Motor neuron (in vitro differentiated cells): ENCODE measurements at places on chromosomes 12 and 14. TPM values are rescaled to one million over a fixed set of nuclear protein-coding genes. Genes with fewer than 3 reads are reported as not detected.

GRCh38 chr12:114894076-114894475 is 210.1 kb upstream of the TBX3 start:
- no peak for ATAC-seq

DNA sequence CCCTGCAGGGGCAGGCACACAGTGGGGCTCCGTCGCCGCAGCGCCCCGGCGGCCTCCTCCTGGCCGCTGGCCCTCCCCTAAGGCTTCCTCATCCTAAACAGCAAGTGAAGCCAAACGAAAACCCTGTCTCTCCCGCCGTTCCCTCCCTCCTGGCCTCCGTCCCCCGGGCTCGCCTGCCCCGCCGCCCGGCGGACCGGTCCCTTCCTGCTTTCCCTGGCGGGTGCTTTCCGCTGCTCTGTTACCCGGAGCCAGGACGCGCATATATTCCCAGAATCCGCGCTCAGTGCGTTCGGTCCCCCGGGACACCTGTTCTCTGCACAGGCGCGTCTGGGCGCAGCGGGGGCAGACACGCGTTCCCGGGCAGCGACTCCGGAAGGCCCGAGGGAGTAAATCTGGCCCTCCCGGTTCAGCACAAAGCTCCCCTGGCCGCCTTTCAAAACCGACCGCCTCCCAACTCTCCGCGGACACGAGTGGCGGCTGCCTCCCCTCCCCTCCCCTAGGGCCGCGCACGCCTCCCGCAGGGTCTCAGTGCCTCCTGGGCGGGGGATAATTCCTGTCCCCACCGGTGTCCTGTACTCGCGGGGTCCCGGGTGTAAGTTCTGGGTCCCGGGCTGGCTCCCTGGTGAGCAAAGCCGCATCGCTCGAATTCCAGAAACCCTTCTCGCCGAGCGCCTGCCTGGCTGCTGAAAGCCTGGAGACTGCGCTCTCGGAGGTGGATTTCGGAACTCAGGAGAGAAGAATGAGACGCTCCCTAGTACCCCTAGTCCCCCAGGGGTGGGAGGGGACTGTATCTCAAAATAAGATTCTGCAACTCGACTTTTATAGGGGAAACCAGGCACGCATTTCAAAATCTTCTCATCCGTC is 21.4 kb upstream of the CEP170B start:
- ATAC-seq = peak; percentile 78

DNA sequence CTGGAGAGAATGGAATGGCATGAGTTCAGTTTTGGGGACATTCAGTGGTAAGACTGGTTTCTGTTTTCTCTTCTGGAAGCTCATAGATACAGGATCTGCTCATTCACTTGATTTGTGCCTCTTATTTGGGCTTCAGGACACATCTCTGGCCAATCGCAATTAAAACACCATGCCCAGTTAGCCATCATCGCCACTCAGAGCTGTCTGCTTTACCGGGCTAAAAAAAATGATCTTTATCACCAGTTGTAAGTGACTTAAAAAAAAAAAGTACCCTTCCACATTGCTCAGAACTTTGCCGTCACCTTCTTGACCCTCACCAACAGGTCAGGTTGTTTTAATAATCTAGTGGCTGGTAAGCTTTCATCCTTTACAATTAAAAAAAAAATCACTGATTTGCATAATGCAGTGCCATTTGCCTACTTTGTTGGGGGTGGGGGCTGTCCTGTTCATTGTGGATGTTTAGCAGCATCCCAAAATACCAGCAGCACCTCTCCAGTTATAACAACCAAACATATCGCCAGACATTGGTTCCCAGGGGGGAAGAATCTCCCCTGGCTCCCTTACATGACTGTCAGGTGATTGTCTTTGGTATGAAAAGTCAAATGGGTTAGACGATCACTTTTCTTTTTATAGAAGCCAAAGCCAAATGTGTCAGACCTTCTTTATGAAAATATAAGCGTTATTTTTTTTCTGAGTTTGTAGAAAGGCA is 150.1 kb downstream of the PRKCH start:
- no peak for ATAC-seq

GRCh38 chr12:96421014-96421413 is 20.8 kb upstream of the CDK17 start:
- no peak for ATAC-seq

GRCh38 chr12:400828-401227 is 616 bp upstream of the CCDC77 start:
- ATAC-seq = peak; percentile 5

DNA sequence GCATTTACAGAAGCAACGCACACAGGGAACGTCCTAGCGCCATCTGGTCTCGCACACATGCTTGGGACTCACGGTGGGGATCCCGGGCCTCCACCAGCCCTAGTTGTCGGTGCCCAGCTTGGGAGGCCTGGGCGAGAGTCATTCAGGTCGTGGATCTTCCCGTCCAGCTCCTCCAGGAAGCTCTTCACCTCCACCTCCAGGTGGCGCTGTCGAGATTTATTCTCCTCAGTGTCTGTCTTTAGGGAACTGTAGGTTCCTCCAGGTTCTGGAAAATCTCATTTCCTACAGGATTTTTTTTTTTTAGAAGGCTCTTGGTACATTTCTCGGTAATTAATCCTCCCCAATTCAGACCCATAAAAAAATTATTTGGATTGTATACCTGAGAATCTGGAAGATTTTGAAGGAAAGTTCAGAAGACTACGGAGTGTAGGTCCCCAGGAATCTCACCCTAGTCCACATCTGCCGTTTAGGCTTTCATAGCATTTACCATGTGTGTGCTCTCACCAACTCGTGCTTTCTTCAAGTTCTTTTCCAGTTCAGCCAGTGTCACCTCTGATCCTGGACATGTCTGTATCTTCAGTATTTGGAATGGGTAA is 910.0 kb downstream of the TMEM121 start:
- no peak for ATAC-seq

DNA sequence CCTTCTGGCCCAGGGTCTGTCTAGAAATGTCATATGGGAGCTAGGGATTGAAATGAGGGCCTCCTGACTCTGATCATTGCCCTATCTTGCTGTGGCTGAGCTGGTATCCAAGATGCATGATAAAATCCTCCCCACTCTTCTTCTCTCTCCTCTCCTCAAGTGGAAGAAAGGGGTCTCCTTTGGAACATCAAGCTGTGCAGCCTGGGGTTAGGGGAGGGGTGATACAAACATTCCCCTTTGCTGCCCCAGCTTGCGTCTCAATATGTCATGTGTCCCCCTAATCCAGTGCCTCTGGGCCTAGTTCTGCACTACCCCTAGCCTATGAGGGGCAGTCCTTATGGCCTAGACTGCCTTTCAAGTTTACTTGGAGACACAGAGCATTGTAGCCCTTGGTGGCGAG is 8.5 kb downstream of the RDH16 start:
- ATAC-seq = no peak

- no peak for ATAC-seq
Observed at GRCh38 chr12:12537421-12537820, 25.2 kb downstream of the DUSP16 start.

DNA sequence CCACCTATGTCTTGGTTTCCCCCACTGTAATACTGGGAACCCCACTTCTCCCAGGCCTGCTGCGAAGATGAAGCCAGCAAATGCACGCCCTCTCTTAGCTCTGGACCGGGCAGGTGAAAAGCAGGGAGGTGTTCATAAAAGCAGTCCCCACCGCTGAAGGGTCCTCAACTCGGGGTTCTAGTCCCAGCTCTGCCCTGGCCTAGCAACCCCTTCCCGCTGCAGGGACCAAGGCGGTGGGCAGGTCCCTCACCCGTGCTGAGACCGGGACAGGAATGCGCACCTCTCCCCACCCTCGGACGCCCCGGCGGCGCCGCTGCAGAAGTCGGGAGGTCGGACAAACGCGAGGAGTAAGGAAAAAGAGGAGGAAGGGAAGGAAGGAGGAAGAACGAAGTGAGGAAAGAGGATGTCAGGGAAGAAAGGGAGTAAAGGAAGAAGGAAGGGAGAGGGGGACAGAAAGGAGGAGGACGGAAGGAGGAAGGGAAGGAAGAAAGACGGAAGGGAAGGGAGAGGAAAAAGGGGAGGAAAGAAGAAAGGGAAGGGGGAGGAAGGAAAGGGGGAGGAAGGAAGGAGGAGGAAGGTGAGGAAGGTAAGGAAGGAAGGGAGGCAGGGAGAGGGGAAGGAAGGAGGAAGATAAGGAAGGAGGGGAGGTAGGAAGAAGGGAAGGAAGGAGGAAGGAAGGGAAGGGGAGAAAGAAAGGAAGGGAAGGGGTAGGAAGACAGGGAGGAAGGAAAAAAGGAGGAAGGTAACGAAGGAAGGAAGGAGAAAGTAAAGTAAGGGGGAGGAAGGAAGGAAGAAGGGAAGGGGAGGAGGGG is 701 bp downstream of the SPRING1 start:
- no peak for ATAC-seq

DNA sequence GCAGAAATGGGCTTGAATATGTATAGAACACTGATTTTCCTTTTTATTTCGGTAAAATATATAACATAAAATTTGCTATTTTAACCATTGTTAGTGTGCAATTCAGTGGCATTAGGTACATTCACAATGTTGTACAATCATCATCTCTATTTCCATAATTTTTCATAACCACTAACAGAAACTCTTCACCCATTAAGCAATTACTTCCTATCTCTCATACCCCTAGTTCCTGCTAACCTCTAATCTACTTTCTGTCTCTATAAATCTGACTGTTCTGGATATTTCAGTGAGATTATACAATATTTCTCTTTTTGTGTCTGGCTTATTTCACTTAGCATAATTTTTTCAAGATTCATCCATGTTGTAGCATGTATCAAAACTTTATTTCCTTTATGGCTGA is 8.9 kb upstream of the RNF212B start:
- ATAC-seq = no peak

- no peak for ATAC-seq
Observed at GRCh38 chr14:94670692-94671285, 58.6 kb downstream of the SERPINA3 start.

ARHGAP9 gene
- total RNA-seq = 0.65 and 0.94 TPM in 2 replicates

TTC7B gene
- 32.5 and 38.2 TPM in 2 replicates for total RNA-seq

RERG gene
- 1.8 TPM in 2 replicates for total RNA-seq

PZP gene
- total RNA-seq = 1.00 and 1.7 TPM in 2 replicates

DIO2 gene
- total RNA-seq = 0.37 and 0.52 TPM in 2 replicates

KLRD1 gene
- 0.07 and 0.36 TPM in 2 replicates for total RNA-seq

TECPR2 gene
- 7.6 and 8.6 TPM in 2 replicates for total RNA-seq
